ENCODE measurements at places on chromosomes 16 and 17.

- DNase-seq, result no peak
Observed at GRCh38 chr17:5780476-5780875, 196.2 kb upstream of the NLRP1 start.

- no peak for DNase-seq
Observed at GRCh38 chr17:13477180-13477611, 124.5 kb downstream of the HS3ST3A1 start.

DNA sequence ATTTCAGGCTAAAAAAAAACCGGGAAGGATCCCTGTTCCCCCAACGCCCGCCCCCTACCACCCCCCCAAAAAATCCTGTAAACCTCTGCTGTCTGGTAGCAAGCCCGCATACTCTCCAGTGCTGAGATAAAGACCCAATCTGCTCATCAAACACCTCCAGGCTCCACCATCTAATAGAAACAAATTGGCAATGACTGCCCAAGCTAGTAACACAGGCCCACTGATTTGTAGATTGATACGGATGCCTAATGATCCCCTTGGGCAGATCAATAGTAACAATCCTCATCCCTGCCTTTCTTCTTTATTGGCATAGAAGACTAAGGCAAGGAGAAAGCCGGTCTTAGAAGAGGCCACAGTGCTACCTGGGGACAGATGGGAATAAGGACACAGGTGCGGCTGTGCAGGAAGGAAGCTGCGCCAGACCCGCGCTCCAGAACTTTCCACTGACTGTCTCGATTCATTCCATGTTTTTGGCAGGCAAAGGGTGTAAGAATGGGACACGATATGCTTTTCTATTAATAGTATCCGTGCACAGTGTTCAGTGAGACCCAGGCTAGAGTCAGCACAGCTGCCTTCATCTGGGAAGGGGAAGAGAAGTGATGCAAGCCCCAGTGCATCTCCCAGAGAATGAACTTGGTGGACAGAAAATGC is 407.6 kb upstream of the PSMD7 start:
- no peak for DNase-seq

DNA sequence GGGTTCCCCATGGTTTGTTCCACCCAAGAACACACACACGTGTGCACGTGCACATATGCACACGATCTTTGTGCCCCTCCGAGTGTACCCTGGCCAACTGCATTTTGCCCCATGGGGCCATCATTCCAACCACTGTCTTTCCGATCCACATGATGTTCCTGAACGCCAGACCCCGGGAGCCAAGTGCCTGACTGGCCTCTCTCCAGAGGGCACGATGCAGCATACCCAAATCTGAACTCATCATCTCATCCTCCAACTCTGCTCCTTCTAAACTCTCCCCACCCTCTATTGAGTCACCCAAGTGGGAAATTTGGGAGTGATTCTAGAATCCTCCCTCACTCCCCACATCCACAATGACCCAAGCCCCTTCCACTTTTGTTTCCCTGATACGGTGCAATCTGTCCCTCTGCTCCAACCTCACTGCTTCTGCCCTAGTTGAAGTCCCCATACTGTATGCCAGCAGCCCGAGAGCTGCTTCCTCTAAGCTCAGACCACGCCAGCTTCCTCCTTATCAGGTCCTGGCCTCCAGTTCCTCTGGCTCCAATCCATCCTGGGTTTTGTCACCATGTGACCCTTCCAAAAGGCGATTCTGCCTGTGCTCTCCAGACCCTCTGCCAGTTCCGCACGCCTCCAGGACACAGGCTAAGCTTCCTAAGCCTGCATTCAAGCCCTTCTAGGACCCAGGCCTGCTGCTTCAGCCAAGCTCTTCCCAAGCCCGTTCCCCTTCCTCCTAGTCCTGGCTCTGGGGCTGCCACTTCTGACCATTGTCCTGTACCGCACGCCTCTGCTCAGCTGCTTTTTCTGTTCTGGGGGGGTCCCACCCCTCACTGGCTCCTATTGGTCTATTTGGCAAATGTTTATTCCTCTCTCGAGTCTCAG is 10.1 kb upstream of the TMEM208 start:
- no peak for DNase-seq

DNA sequence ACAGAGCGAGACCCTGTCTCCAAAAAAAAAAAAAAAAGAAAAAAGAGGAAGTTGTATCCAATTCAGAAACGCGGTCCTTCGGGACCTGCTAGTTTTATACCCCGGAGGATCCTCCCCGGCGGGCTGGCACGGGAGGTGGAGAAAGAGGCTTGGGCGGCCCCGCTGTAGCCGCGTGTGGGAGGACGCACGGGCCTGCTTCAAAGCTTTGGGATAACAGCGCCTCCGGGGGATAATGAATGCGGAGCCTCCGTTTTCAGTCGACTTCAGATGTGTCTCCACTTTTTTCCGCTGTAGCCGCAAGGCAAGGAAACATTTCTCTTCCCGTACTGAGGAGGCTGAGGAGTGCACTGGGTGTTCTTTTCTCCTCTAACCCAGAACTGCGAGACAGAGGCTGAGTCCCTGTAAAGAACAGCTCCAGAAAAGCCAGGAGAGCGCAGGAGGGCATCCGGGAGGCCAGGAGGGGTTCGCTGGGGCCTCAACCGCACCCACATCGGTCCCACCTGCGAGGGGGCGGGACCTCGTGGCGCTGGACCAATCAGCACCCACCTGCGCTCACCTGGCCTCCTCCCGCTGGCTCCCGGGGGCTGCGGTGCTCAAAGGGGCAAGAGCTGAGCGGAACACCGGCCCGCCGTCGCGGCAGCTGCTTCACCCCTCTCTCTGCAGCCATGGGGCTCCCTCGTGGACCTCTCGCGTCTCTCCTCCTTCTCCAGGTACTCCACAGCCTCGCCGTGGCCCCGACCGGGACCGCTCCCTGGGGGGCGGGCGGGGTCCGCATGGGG is at the start of gene CDH3:
Gene CDH3, plus strand, starts transcription at position 596 of the 779 bp plus-strand sequence. Its CDS starts 70 bp downstream, at position 666.
- no peak for DNase-seq

- no peak for DNase-seq
Observed at GRCh38 chr17:4425398-4425797, 8.3 kb upstream of the SPNS3 start.

- no peak for DNase-seq
Observed at GRCh38 chr17:45368651-45369050, 51.8 kb upstream of the MAP3K14 start.

DNA sequence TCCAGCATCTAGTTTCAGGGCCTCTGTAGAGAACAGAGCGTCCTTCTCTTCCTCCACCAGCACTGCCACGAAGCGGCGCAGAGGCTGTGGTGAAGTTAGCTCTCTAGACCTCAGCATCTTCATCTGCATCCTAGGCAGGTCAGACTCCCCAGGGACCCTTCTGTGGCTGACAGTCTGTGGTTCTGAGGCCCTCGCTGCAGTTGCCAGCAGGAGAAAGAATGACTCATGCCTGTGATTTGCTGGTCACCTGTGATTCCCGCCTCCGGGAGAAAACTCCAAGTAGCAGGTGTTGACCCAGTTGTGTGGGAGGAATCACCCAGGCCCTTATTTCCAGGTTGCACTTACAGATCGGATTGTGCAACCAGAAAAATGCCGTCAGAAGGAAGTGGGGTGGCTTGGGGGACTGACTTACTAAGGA is 117.3 kb upstream of the CACNG5 start:
- DNase-seq, result no peak

DNA sequence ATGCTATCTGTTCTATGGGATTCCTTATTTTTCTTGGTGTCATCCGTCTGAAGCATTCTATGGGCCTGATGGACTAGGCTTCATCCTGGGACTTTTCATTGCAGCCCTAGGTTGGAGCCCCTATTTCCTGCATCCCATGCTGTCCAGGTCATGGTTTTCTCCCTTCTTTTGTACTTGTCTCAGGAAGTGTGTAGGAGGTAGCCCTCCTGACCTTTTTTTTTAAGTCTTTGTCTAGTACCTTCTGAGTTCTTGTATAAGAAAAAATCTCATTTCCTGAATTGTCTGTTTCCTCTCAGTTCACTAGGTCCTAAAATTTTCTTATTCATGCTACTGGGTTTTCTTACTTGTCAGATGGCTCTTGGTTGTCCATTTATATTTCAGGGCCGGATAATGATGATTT is 6.0 kb downstream of the NDEL1 start:
- DNase-seq, result no peak

DNA sequence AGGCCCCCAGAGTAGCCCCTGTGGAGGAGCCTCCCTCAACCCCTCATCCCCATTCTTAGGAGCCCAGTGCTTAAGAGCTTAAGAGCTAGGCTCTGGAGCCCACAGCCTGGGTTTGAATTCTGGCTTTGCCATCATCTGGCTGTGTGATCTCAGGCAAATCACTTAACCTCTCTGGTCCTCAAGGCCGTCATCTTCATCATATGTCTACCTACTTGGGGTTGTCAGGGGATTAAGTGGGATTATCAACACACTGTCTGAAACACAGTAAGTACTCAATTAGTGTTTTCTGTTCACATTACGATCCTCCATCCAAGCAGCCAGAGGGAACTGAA is 4.8 kb downstream of the SREBF1 start:
- DNase-seq, result no peak

DNA sequence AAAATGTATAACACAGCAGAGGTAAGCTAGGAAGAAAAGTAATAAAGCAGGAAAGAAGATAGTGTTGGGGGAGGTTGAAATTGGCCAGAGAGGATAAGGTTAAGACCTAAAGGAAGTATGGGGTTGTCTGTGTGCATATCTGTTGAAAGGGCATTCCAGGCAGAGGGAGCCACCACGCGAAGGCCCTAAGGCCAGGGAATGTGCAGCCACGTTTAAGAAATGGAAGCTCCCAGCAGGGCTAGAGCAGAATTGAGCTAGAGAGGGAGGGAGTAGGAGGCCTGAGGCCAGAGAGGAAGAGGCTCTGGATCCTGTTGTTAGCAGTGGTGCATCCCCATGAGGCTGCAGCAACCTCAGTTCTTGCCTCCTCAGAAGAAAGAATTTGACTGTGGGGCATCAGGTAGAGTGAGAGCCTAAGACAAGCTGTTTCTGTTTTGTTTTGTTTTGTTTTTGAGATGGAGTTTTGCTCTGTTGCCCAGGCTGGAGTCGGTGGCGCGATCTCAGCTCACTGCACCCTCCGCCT is 59.0 kb upstream of the CACNG5 start:
- DNase-seq, result no peak

GRCh38 chr16:75322740-75323139 is 71.3 kb upstream of the BCAR1 start:
- DNase-seq, result no peak

DNA sequence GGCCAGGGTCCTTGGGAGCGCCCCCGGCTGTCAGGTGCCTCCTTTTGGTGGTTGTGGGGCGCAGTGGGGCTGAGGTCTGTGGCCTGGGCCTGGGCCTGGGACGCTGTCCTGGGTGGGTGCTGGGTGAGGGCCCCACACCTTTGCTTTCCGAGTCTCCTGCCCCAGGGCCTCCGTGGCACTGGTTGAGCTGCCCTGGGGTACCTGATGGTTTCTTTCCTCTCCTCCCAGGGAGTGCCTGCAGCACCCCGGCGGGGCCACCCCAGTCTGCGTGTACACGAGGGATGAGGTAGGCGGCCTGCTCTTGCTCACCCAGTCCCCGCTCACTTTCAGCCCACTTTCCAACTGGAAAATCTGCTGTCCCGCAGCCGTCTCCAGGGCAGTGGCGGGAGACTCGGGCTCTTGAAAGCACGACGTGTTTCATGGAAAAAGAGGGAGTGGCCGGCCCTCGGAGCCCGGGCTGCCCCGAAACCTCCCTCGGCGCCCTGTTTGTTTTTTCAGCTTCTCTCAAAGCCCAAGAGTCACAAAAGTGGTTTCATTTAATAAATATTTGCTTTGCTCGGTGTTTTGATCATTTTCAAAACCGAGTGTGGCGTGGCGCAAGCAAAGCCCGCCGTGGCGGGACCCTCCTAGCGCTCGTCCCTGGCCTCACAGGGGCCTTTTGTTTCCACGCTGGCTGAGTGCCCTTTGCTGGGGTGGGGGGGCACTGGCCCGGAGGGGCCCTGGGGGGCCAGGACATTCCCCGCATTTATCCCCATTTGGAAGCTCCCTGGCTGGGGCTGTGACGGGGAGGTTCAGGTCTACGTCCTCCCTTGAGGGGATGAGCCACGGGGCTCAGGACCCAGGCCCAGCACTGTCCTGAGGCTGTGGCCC is 17.4 kb downstream of the ASPSCR1 start:
- no peak for DNase-seq

DNA sequence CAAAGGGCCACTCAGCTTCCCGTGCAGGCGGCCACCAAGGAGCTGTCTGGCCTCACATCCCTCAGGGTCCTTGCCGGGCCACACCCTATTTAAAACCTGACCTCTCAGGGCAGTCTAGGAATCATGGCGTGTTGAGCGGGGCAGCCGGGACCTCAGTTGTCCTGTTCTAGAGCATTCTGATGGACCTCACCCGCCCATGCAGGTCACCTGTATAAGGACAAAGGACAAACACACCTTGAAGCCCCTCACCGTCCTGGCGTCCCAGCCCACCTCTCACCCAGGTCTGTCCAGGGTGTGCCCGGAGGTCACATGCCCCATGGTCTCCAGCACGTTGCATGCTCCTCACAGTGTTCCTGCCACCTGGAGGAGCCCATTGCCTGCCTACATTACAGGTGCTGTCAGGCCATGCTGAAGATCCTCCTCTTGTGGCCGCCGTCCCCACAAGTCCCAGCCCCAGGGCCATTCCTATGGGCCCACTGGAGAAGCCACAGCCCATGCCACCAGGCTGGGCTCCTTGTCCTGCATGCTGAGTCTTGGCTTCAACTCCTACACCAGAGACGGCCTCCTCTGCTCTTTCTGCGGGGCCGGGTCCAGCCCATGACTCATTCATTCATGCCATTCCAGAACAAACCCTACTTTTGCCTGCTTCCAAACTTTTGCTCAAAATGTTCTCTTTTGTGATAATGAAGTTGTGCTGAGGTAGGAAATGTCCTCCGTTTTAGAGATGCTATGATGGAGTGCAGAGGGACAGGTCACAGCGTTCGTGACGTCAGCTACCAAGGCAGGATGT is 46.3 kb downstream of the PEMT start:
- DNase-seq, result no peak

DNA sequence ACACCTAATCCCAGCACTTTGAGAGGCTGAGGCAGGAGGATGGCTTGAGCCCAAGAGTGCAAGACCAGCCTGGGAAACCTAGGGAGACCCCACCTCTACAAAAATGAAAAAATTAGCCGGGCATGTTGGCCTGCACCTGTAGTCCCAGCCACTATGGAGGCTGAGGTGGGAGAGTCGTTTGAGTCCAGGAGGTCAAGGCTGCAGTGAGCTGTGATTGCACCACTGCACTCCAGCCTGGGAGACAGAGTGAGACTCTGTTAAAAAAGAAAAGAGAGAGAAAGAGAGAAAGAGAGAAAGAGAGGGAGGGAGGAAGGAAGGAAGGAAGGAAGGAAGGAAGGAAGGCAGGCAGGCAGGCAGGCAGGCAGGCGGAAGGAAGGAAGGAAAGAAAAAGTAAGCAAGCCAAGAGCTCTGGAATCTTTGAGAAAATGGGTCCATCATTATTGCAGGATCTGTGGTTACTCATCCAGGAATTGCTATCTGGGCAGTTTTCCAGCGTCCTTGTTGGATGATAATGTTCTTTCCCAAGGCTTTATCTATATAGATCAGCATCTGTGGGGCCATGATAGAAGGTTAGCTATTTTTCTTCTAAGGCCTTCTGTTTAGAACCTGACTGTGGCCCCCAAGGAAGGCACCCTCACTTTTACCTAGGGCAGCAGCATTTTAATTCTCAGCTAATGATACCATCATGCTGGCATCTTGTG is 533.2 kb upstream of the CDH5 start:
- DNase-seq, result no peak

GRCh38 chr17:32956240-32956970 is 28.5 kb downstream of the TMEM98 start:
- DNase-seq, result no peak
